Stimulated activated CD8-positive, alpha-beta memory T cell treated with anti-CD3 and anti-CD28 coated beads, Interleukin-15, amount 100 ng/mL, for 4 hours (primary cell): ENCODE measurements at places on chromosomes 5 and 9.

DNA sequence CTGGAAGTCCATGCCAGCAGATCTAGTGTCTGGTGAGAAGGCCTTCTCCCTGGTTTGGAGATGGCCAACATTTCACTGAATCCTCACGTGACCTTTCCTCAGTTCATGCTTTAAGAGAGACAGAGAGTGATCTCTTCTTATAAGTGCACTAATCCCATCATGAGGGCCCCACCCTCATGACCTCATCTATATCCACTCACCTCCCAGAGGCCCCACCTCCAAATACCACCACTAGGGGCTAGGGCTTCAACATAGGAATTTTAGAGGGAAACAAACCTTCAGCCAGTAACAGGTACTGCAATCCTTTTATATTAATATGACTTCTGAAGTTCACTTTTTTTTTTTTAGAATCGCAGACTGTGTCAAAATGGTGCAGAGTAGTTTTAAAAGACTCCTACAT lies 496.9 kb upstream of the ADAMTS16 start:
- no peak for DNase-seq

GRCh38 chr5:37490120-37490810 lies 111.1 kb downstream of the WDR70 start:
- DNase-seq = no peak

DNA sequence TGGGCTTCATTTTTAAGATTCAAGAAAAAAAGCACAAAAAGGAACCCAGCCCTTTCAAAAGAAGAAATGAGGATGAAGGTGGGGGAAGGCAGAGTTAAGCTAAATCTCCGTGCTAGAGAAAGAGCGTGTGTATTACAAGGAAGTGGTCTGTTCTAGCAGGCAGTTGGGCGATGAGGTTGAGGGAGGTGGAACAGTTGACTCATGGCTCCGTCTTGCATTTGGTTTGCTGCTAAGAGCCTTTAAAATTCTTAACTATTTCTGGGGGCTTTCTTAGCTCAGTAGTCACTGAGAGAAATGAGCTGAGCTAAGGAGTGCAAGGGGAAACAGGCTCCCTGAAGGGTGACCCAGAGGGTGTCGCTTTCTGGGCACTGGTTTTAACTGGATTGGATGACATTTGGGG lies 117.4 kb downstream of the GCNT1 start:
- DNase-seq = peak; percentile 51

GRCh38 chr5:893711-894110 lies 1.0 kb downstream of the TRIP13 start:
- no peak for DNase-seq

GRCh38 chr5:177134697-177135225 lies 1.2 kb downstream of the NSD1 start:
- no peak for DNase-seq

DNA sequence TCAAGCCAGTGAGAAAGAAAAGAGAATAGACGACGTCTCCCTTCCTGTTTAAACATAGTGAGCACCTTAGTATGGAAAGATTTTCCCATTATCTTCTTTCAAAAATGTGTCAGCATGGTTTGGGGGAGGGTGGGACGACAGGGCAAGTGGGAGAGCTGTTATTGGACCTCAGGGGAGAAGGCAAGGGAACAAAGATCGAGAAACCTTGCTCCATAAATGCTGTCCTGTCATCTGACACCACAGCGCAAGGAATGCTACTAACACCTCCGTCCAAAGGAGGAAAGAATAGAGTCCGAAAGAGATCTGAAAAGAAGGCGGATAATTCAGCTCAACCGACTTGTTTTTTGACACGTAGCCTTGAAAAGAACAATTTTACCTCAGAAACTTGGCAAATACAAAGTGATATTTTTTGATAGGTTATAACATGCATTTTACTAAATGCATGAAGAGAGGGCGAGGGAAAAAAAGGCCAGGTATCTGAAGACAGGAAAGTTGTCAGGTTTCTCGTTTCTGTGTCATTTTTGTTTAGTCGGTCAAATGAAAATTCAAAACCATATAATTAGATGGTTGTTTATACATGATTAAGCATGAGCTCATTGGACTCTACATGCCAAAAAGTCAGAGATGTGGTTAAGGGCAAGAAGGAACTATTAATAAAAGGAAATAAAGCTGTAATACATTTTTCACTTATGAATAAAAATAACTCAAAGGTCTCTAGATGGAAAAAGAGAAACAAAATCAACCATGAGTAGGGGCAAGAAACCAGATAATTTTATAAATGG lies 155.7 kb downstream of the GLIS3 start:
- DNase-seq = no peak

DNA sequence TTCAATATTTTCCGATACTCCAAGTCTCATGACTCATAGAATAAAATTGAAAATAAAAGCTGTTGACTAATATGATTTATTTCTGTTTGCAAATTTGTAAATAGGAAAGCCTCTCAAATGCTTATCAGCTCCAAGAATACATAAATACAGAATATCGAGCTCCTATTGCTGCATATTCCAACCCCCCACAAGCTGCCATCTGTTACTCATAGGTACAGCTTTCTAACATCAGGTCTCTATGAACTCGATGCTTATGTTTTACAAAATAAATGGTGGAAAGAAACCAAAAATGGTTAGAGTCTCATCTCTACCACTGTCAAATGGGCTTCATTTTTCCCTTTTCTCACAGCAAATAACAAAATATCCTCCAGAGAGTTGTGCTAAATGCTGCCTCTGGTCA lies 631.6 kb upstream of the CDH18 start:
- no peak for DNase-seq

DNA sequence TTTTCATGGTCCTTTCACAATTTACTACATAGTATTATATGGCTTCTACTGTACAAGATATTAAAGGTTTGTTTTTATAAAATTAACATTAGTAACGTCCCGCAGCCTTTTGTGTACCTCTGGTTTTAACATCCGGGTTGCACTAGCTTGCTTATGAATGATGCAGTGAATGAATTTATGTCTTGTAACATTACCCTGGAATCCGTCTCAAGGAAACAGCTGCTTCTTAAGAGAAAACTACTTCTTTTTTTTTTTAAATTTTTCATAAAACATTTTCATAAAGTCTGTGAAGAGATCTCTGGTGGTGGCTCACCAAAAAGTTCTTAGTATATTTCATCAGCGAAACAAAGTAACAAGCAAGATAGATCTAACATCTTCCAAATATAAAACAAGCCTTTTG lies 23.6 kb downstream of the MARCHF3 start:
- no peak for DNase-seq

GRCh38 chr5:158142156-158142555 lies 283.2 kb upstream of the CLINT1 start:
- no peak for DNase-seq

DNA sequence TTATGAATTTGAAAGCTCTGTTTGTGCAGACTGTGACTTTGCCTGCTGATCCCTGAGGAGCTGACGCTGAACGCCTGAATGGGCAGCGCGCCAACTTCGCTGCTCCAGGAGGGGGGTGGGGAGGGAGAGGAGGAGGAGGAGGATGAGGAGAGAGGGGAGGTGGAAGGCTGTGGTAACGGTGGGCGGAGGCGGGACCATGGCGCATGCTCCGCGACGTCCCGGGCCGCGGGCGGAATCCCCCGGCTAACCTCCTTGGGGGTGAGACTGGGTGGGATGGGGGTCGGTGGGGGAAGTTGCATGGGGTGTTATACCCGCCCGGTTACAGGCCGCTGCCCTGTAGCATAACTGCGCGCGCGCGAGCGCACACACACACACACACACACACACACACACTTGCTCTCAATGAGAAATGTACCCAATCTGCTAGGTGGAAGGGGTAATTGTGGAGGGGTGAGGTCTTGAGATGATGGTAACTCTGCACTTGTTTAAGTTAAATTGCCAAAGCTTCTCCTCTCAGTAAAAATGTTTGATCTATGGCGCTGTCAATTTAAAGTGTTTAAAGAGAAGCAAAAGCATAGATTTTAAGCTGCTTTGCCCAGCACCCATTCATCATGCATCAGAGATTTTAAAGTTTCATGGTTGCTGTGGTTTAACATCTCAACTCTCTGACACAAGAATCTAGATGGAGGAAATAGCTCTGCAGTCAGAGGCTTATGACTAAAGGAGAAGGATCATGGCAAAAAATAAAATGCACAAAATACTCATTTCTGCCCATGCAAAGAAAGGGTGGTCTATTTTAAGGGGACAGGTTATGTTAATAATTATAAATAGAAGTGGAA lies 76.6 kb upstream of the TBCA start:
- no peak for DNase-seq

DNA sequence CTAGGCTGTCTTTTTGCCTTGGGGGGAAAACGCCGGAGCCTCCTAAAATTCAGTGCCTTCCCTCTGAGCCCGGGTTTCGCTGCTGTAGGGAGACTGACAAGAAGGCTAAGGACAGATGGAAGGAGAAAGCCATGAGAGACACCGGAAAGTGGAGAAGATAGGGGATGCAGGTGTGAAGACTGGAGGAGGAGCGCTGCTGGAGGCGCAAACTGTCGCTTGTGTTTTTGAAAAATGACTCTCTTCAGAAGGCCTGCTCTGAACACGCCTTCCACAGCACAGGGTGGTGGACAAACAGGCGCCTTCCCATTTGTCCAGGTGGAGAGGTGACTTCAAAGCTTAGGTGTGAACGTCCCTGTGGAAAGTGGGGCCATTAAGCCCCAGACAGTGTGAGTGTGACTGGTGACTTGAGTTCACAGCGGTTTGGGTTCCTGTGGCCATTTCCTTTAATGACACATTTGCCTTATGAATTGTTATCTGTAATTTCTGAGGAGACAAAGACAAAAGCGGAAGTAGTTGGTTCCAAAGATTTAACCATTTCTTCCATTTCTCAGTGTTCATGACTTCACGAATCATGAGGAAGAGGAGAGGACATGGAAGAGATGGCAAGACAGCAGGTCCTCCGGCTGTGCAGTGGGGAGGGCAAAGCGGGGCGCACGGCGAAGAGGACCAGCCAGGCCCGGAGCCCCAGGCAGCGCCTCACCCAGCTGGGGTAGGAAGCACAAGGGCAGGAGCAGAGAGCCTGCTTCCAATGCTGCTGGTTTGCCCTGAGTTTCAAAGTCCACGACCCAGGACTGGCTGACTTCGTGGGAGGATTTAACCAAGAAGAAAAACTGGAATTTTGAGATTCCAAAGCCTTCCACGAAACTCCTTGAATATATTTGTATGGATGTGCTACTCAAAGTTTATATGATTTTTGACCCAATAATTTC lies 27.8 kb upstream of the SEMA4D start:
- no peak for DNase-seq

DNA sequence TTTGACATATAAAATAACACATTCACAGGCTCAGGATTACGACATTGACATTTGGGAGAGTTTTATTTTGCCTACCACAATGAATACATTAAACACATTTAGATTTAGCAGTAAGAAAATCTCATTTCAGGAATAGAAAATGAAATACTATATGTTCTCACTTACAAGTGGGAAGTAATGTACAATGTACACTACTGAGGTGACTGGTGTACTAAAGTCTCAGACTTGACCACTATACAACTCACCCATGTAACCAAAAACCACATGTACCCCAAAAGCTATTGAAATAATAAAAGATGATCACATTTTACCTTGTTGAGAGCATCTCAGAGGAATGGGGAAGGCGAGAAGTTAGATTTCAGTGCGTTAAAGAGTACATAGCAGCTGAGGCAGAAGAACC lies 1202.4 kb upstream of the SEMA6A start:
- DNase-seq = no peak
